ENCODE measurements at places on chromosomes 3 and 15.

DNA sequence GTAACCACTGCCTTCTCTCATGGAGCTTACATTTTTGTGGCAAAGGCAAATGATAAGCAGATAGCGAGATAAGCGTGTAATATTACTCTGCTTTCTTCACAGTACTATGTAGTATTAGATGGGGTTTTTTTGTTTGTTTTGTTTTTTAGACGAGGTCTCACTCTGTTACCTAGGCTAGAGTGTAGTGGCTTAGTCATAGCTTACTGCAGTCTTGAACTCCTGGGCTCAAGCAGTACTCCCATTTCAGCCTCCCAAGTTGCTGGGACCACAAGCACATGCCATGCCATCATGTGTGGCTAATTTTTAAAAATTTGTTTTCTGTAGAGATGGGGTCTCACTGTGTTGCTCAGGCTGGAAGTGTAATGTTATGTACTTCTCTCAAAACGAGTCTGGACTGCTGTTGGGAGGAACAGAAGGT lies 22.9 kb downstream of the MBNL1 start:
- DNase-seq, result no peak

DNA sequence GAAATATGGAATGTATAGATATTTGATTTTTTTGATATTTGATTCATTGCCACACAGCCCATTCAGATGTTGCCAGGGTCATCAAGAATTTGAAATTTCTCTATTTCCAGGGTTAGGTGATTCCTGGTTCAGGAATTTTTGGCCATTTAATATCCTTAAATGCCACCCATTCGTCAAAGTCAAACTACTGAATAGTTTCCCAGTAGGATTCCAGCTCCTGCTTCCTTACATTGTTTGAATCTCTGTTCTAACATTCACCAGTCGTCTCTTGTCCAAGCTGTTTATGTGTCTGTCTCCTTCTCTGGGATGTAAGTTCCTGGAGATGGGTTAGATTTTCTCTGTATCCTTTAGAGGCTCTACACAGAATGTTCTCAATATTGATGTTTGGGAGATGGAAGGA lies 124.9 kb upstream of the TLE3 start:
- no peak for DNase-seq

- no peak for DNase-seq
These were observed 43.2 kb upstream of the BOC start for GRCh38 chr3:113167825-113168801.

GRCh38 chr3:41836360-41837134 lies 125.4 kb downstream of the ULK4 start:
- DNase-seq, result peak; percentile 28

- no peak for DNase-seq
These were observed 233.2 kb upstream of the SEMA6D start for GRCh38 chr15:47484059-47484458.

DNA sequence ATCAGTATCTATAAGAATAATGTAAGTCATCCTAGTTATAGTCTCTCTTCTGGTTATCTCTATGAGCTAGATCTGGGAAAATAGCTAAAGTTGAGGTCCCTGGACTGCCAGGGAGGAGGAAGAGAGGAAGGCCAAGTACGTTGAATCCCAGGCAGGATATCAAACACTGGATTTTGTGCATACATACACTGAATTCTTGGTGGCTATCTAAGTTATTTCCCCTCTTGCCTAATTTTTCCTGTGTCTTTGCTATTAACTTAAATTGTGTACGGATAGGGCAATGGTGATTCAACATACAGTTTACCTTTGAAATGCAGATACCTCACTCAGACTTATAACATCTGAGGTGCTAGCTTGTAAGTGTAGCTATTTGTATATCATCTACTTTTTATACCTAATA lies 27.2 kb downstream of the FBXO22 start:
- DNase-seq, result no peak

DNA sequence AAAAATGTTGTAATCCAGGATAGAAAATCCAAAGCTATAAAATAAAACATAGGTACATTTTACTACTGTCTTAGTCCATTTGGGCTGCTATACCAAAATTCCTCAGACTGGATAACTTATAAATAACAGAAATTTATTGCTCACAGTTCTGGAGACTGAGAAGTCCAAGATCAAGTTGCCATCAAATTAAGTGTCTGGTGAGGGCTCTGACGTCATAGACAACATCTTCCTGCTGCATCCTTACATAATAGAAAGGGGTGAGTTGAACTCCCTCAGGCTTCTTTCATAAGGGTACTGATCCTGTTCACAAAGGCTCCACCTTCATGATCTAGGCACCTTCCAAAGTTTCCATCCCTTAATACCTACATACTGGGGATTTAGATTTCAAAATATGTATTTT lies 826.8 kb downstream of the NTRK3 start:
- no peak for DNase-seq

GRCh38 chr3:156812521-156813335 lies 13.4 kb upstream of the LEKR1 start:
- DNase-seq, result no peak

DNA sequence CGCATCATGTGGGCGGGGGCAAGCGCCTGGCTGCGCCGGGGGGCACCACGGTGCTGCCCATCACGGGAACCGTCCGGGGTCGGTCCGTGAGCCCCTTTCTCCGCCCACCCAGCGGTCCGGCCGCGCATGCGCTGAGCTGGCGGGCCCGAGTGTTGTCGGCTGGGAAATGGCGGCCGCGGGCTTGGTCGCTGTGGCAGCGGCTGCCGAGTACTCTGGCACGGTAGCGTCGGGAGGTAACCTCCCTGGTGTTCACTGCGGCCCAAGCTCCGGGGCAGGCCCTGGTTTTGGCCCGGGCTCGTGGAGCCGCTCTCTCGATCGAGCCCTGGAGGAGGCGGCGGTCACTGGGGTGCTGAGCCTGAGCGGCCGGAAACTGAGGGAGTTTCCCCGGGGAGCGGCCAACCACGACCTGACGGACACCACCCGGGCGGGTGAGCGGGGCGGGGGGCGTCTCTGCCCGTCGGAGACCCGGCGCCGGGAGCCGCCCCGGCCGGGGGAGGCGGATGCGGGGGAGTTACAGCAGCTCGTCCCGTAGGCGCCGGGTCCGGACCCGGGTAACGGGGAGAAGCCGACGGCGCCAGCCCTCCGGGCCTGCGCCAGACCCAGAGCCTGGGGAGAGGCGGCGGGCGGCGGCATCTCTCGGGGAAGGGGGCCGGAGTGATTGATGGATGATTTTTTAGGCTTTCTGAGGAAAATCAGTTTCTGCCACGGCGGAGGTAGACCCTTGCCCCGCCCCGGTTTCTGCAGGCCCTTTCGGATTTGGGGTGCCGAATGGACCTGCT lies at the start of gene LRCH3:
LRCH3 (plus strand) TSS at position 142 of the 779 bp plus-strand sequence; CDS start at position 167, 25 bp downstream.
- peak; percentile 88 for DNase-seq

DNA sequence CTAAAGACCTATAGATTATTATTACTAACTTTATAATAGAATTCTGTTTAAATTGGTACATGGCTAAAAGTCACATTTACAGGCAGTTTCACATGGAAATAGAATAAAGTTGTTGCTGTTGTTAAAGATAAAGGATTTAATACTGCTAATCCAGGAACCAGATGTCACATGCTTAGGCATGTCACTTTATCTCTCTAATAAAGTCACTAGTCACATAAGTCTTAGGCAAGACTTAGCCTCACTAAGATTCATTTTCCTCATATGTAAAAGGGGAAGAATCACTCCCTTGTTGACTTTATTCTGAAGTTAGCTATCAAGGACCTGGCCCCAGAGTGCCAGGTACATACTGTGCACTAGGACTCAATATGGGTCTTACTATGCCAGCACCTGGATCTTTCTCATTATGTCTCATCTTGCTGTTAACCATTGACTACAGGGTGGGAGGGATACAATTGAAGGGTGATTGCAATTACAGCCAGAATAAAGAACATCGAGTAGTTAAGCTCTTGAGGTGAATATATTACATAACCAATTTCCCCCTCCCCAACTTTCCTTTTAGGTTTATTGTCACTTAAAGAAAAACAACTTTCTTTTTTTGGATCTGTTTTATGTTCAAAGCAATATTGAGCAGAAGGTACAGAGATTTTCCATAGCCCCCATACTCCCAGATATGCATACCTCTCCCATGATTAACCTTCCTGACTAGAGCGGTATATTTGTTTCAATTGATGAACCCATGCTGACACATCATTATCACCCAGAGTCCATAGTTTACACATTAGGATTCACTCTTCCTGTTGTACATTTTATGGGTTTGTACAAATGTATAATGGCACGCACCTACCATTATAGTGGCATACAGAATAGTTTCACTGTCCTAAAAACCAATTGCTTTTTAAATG lies 36.6 kb downstream of the LNP1 start:
- DNase-seq, result no peak

GRCh38 chr15:99239545-99240198 lies 9.7 kb downstream of the TTC23 start:
- no peak for DNase-seq

DNA sequence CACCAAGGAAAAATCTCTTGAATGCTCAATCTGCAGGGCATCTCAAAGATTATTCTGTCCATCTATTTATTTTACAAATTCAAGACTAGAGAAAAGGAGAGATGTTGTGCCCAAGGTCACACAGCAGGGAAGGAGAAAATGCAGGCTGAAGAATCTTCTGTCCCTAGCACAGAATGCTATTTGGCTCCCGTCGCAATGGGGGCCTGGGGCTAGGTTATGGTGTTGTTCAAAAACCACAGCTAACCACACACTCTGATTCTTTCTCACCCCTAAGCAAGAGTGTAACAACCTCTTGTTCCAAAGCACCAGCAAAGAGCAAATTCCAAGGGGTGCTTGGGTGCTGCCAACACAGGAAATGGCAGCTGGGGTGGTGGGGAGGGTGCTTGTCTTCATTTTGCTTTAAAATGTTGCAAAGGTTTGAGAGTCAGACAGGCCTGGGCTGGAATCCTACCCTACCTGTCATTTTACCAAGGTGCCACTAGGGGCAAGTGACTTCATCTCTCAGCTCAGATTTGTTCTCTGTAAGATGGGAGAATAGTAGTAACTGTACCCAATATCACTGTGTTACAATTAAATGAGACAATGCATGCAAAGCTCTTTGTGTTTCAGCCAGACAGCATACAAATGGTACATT lies 112.5 kb downstream of the ADAMTS9 start:
- DNase-seq, result no peak

GRCh38 chr15:87871731-87872320 lies 384.7 kb downstream of the NTRK3 start:
- DNase-seq, result no peak

DNA sequence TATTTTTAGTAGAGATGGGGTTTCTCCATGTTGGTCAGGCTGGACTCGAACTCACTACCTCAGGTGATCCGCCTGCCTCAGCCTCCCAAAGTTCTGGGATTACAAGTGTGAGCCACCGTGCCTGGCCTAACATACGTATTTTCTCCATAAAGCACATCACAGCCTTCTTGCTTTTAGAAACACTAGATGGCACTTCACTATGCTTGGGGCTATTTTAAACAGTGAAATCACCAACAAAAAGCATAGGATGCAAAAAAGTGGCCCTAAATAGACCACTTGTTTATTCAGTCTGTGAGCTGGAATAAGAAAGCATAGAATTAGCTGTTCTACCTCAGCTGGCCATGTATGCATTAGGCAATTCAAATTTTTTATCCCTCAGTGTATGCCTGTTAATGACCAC lies 46.0 kb downstream of the PRICKLE2 start:
- DNase-seq, result no peak

GRCh38 chr3:184911570-184911969 lies 99.6 kb downstream of the VPS8 start:
- no peak for DNase-seq

GRCh38 chr15:44340410-44340809 lies 51.9 kb downstream of the GOLM2 start:
- DNase-seq, result no peak

- peak; percentile 33 for DNase-seq
These were observed 1.1 kb upstream of the PIK3CA start for GRCh38 chr3:179146911-179147513.

GRCh38 chr15:40069178-40070165 lies 30.5 kb upstream of the SRP14 start:
- no peak for DNase-seq

GRCh38 chr3:127672429-127673190 lies at the start of gene ABTB1:
Gene ABTB1, plus strand, starts transcription at chr3:127672952. Its CDS starts 74 bp downstream, at chr3:127673026.
- DNase-seq, result peak; percentile 90

DNA sequence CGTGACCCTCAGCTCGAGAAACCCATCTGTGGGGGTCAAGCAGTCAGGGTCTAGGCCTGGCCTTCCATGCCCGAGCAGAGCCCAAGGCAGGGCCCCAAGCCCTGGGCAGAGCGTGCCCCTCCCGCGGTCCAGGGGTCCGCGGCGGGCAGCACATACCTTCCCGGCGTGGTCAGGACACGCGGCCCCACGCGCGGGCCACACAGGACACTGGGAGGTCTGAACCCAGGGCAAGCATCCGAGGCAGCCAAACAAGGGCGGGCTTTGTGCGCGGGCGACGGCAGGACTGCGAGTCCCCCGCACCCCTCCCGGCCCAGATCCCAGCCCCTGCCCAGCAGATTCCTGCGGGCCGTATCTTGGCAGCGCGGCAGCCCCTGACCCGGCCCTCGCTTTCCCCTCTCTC lies 61.6 kb upstream of the ACAN start:
- no peak for DNase-seq

- DNase-seq, result no peak
These were observed 130.4 kb downstream of the PPM1L start for GRCh38 chr3:160886421-160886820.

GRCh38 chr3:101518421-101518871 lies 5.4 kb upstream of the SENP7 start:
- peak; percentile 73 for DNase-seq

GRCh38 chr15:99984491-99985243 lies 251.4 kb upstream of the LYSMD4 start:
- DNase-seq, result no peak

- no peak for DNase-seq
These were observed 92.8 kb downstream of the DNAH12 start for GRCh38 chr3:57451150-57451846.

DNA sequence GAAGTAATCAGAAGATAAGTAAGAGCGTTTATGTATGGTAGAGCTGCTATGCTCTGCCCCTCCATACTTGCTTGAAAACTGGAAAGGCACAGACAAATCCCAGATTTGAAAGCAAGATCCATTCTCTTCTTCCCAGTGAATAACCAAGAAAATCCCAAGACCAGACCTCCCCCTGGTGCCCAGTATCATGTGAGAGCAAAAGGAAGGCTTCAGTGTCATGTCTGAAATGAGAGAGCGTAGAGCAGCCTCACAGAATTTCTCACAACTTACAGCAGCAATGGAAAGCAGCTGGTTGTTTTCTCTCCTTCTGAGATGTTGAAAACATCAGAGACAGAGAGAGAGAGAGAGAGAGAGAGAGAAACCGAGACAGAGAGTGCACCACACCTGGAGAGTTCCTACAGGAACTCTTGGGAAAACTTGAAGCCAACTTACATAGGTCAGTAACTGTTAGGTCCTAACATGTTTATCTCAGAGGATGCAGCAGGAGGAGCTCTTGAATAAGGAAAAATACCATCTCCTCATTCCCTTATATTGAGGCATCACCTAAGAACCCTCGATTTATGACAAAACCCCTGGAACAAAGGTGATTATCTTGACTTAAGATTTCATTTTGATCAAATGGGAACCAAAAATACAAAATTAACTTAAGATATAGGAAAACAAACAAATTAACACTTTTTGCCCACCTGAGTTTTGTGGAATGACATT lies 273.3 kb downstream of the NSUN3 start:
- DNase-seq, result no peak

Data from activated T-cell treated with anti-CD3 and anti-CD28 coated beads, Interleukin-2, amount 50 U/mL, for 48 hours (primary cell).